ENCODE measurements at places on chromosomes 6 and 20.

GRCh38 chr6:94272327-94272726 lies 853.0 kb upstream of the EPHA7 start:
- no peak for DNase-seq

DNA sequence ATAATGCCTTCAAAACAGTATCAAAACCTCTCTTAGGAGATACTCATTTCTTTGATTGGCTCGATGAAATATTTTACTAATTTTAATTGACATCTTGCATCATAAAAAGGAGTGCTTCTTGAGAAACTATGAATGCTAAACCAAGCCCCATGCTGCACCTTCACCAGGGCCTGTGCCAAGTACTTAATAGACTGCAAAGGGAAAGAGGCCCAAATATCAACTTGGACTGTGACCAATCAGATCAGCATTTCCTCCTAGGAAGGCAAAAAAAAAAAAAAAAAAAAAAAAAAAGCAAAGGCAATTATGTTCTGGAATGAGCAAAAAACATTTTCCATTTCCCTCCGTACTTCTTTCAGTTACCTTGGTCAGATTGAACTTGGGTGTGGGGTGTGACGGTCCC lies 253.0 kb upstream of the SOX4 start:
- DNase-seq: no peak

DNA sequence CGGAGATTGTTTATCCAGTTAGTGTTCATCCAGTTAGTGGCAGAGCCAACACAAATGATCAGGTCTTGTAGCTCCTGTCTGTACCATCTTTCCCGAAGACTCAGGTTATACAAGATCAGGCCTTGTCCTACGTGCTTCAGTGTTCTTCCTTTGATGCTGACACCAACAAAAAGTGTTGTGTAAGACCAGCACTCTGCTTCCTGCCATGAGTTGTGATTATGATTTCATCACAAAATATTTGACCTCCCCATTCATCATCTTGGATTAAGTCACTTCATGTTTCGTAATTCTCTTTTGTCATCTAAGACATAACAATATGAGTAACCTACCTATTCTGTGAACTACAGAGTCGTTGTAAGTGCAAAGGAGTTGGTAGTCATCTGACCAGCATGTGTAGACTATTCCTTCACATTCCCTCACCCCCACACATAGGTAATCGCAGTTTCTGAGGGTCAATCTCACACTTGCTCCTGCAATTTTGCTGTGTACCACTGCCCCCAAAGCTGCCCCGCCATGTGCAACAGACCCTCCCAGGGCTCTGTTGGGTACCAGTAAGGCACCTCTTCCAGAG lies 135.6 kb upstream of the SLC22A23 start:
- DNase-seq: no peak

DNA sequence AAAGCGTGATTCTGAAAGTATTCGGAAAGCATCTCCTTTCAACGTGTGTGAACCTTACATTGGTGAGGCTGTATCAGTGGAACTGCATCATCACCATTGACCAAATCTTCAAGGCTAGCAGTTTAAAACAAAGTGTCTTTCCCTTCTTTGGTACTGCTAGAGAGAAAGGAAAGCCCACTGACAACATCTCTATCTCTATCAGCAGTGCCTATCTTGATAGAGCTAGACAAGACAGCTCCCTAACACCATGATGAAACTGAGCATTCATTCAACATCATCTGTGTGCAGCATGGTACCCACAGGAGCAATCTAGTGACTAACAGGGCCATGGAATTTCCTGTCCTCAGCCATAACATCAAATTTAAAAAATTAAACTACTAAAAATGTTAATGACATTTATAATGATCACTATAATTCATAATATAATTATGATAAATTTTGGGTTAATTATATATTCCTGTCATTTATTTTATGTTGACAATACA lies 31.5 kb upstream of the EDN1 start:
- no peak for DNase-seq

DNA sequence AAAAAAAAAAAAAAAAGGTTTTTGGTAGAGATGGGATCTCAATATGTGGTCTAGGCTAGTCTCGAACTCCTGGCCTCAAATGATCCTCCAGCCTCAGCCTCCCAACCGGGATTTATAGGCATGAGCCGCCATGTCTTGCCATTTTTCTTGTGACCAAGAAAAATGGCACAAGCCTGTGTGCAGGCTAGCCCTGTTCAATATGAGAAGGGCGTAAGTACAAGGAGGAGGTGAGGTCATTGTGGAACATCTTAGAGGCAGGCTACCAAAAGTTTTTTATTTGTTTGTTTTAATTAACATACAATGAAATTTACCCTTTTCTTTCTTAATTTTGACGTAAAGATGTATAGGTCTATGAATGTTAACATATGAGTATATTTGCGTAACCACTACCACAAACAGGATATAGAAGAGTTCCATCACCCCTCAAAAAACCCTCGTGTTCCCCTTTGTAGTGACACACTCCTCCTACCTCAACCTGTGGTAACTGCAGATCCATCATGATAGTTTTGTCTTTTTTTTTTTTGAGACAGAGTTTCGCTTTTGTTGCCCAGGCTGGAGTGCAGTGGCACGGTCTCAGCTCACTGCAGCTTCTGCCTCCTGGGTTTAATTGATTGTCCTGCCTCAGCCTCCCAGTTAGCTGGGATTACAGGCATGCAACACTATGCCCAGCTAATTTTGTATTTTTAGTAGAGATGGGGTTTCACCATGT lies 28.3 kb upstream of the KIF3B start:
- DNase-seq: no peak
